ENCODE measurements at places on chromosomes 2 and 18.

- DNase-seq: no peak
Observed at GRCh38 chr2:134846213-134846612, 7.8 kb downstream of the ACMSD start.

DNA sequence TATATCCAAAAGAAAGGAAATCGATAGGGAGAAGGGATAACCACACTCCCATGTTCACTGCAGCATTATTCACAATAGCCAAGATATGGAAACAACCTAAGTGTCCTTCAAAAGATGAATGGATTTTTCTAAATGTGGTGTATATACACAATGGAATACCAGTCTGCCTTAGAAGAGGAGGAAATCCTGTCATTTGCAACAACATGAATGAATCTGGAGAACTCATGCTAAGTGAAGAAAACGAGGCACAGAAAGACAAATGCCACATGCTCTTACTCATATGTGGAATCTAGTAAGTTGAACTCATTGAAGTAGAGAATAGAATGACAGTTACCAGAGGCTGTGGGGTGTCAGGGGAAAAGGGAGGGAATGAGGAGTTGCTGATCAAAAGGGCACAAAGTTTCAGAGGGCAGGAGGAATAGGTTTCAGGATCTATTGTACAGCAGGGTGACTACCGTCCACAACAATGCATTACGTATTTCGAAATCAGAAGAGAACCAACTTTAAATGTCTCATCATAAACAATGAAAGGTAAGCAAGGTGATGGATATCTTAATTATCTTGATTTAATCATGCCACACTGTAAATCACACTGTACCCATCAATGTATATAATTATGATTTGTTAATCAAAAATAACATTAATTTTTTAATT, 46.1 kb downstream of the SIGLEC15 start:
- no peak for DNase-seq

GRCh38 chr2:48993576-48993975, 160.7 kb downstream of the FSHR start:
- no peak for DNase-seq

DNA sequence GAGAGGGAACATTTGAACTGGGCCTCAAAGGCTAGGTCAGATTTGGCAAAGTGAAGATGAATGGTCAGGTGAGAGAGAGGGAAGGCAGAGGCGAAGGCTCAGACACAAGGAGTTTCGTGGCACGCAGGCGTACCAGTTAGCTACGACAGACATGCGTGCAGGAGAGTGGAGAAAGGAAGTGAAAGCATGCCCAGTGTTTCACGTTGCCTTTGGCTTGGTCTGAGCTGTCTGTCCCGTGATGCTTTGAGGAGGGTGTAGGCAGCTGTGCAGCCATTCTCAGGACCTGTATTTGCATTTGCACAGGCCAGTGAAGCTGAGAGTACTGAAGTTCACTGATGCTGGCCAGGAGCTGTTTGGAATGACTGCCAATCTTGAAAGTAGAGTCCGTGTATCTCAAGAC, 69.5 kb downstream of the HNRNPLL start:
- no peak for DNase-seq

DNA sequence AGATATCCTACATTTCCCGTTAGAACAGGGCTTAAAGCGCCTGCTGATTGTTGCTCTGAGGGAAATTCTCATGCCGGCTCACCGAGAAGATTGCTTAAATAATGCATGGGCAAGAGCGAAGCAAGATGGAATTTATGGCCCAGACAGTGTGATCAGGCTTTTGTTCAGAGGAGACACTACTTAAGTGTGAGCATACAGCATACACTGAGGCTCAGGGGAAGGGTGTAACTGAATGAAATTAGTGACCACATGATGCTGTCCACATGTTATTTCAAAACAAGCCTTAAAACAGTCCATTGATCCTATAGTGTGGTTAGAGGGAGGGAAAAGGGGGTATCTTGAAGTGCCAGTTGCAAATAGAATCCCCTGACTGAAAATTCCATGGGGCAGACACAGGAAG, 125.5 kb downstream of the RAPGEF4 start:
- DNase-seq: no peak

- DNase-seq: peak; percentile 57
Observed at GRCh38 chr2:164764996-164765395, 76.6 kb downstream of the COBLL1 start.

- peak; percentile 26 for DNase-seq
Observed at GRCh38 chr2:236998758-236999157, 86.9 kb upstream of the COPS8 start.

DNA sequence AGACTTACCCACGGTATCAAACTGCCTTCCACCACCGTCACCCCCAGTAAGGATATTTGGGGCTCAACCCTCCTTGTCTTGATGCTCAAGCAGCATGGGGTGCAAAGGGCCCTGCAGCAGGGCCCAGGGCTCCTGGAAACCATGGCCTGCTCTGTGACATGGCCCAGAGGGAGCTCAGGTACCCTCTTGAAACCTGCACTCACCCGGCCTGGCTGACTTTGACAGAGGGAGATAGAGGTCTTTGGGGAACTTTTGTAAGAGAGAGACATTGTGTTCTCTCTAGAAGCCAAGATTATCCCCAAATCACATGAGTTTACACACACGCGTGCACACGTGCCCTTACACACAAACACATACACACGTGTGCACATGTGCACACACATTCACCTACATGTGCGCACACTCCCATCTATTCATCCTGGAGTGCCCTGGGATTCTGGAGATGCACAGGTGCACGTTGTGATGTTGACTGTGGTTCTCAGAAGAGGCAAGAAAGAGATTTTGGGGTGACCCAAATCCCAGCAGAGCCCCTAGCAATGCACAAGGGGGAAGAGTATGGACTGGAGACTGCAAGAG, 19.6 kb upstream of the KCNK3 start:
- no peak for DNase-seq

DNA sequence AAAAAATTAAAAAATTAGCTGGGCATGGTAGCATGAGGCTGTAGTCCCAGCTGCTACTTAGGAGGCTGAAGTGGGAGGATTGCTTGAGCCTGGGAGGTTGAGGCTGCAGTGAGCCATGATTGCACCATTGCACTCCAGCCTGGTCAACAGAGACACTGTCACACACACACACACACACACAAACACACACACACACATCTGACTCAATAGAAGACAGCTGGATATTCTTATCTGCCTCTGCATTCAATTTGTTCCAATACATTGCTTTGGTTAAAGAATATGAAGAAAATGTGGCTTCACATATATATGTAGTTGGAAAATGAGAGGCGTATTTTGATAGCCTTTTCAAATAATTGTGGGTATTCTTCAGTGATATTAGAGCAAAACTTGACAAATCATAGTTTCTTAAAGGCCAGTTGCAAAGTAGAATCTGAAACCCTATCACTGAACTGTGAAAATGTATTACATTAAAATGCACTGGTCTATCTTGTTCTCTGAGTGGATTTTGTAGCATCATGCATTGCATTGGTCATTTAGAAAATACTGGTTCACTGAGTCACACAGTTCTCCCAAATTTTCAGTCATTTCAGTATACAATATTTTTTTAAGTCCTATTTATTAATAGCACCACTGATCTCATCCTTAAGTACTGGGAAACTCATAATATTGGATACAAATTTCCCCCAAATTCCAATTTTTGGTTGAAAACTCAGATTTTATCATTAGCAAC, 140.9 kb downstream of the MCFD2 start:
- DNase-seq: peak; percentile 86

DNA sequence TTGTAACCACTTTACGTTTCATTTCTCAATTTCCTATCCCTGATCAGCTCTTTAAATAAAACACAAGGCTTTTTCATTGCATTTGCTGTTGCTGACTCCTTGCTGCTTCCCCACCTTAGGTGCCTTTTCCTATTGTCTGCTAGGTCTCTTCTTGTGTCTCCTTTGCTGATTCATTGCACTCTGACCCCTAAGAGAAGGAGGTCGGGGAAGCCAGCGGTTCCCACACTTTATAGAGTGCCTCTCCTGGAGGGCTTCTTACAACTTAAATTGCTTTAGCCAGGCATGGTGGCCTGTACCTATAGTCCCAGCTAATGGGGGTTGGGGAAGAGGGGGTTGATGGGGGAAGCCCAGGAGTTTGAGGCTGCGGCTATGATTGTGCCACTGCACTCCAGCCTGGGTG, 495.0 kb downstream of the DLGAP1 start:
- DNase-seq: no peak

GRCh38 chr2:45968946-45969584, 317.6 kb downstream of the PRKCE start:
- DNase-seq: peak; percentile 73

DNA sequence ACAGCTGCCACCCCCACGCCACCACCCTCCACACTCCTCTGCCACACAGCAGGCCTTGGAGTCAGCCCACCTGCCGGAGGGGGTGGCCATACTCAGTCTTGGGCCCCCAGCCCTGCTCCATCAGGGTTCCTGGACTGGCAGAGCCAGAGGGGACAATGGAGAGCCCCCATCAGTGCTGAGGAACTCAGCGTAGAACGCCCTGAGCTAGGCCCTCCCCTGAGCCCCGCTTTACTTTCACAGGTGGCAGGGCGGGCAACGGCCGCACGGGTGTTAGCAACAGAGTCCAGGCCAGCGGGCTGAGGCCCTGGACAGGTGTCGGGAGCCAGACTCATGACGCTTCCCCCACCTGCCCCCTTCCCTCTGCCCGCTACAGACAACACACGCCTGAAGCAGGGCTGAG, 47.1 kb downstream of the FOSL2 start:
- DNase-seq: no peak

- no peak for DNase-seq
Observed at GRCh38 chr2:109305490-109306167, 176.6 kb downstream of the SH3RF3 start.

DNA sequence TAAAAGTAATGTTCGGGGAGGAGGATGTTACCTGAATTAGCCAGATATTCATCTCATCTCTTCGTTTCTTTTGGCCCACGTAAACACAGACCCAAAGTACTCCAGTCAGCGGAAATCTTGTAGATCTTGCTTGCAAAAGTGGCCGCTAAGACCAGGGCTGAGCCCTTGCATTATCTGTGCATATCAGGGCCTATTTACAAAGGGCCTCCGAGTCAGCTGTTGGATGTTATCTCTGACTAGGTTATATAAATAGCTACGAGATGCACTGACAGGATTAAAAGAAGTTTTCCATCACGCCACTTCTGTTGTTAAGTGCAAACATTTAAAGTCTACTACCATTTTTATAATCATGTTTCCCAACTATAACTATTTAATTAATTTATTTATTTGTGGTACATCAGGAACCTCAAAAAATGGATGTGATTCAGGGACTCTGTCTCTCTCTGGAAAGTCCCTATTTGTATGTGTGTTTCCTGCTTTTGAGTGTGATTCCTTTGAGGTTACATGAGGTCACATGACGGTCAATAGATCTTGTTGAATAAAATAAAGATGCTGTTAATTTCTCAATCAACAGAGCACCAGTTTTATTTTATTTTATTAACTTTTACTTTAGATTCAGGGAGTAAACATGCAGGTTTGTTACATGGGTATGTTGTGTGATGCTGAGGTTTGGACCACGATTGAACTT, 46.8 kb upstream of the MBOAT2 start:
- no peak for DNase-seq

DNA sequence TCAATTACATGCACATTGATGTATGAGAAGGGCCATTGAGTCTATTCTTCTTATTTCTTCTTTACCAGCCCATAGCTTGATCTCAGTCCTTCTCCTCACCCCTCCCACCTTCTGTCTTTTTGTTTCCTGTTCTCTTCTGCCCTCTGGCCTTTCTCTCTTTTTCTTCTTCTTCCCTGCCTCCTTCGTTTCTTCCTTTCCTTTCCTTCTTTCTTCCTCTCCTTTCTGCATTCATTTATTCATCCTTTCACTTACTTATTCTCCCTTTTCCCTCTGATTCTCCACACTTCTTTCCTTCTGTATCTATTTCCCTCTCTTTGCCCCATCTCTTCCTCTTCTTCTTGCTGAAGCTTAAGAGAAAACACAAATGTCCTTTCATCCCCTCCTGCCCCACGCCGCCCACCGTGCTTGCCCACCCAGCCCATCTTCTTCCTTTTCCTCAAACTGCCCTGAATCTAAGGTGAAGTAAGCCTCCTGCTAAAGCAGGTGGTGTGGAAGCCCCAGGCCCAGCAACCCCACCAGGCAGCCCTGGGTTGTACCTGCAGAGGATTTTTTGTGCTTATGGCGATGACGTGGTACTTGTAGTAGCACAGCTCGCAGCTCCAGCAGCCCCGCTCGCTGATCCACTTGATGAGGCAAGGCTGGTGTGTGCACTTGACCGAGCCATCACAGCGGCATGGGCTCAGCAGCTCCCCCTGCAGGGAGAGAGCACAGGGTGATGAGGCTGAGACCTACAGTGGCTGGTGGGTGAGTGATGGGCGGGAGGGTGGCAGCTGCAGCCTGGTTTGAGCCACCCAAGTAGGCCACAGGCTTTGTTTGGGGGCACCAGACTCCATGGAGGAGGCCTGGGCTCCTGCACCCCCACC, 89.0 kb downstream of the MARCHF4 start:
- DNase-seq: no peak

- no peak for DNase-seq
Observed at GRCh38 chr18:50569930-50570329, 10.0 kb downstream of the MAPK4 start.

GRCh38 chr2:132479155-132479554, 62.5 kb downstream of the GPR39 start:
- DNase-seq: peak; percentile 45

GRCh38 chr2:12733846-12734245, 17.1 kb downstream of the TRIB2 start:
- DNase-seq: no peak

DNA sequence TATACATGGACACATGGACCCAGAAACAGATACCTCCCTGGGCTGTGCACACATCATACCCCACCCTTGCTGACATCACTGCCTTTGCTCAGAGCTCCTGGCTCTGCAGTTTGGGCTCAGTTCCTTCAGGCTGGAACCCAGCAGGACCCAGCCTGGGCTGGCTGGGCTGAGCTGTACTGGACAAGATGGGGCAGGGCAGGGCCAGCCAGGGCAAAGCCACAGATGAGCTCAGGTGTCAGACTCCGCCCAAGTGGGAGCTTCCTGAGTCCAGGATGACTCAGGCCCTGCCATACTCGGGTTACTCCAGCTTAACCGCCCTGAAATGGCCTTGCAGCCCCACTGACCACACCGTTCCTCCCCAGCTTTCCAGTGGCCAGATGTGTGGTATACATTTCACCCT, 284.9 kb downstream of the OSR1 start:
- peak; percentile 70 for DNase-seq

DNA sequence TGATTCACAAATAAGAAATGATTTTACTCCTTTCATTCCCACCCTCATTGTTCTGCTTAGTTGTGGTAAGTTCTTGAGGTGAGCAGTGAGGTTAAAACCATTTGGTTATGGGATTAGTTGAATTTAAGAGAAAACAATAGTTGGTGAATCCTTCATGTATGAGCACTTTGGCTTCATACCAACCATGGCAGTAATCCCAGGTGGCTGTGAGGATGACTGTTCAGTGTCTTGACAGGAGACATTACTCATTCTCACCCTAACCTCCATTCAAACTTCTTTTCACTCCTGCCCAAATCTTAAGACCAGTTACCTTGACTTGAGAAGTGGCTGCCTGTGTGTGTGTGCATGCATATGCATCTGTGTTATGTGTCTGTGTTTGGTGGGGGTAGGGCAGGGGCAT, 143.1 kb downstream of the SETBP1 start:
- peak; percentile 88 for DNase-seq

- DNase-seq: no peak
Observed at GRCh38 chr2:175662335-175662734, 339.7 kb downstream of the LNPK start.
